GM04504 (cell line): ENCODE measurements at places on chromosomes 1 and 21.
A peak's percentile ranks its signal among the peaks of the same experiment; 100 is the strongest.

- no peak for DNase-seq
Measured at GRCh38 chr1:157696966-157697628, 3.5 kb downstream of the FCRL3 start.

GRCh38 chr1:86146566-86146965 is 10.0 kb downstream of the COL24A1 start:
- DNase-seq = no peak

DNA sequence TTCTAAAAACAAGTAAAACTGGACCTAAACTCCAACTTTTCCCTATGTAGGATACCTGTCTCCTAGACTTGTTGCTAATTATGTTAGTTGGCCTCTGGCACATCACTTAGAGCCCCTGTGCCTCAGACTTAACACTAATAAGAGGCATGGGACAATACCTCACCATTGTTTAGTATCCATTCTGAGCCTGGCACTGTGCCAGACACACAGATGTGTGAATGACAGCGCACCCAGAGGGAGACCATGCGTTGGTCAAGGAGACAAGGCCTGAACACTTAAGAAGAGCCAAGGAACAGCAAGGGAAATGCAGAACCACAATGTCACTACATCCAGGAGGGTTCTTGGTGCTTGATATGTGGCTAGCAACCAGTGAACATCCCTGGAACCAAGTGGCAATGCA is 189.1 kb downstream of the FGGY start:
- no peak for DNase-seq

DNA sequence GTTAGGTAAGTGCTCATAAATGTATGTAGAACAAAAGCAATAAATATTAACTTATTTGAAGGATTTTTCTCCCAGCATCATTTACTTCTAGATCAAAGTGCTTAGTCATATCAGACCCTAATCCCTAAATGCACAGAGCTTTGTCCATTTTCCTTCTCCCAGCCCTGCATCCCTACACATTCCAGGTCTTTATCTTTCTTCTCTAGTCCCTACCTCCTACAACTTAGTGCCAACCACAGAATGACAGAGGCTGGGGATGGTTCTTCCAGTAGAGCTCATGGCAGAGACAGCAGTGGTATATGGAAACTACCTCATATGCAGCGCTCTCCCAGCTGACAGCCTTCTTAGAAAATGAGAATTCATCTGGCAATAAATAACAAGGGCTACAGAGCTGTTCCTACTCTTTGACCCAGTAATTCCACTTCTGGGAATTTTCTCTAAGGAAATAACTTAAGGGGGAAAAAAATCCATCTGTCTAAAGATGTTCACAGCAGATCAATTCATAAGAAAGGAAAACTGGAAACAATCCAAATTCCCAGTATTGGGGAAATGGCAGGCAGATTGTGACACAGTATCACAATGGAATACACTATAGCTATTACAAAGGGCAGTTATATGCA is 62.9 kb upstream of the ROR1 start:
- DNase-seq = no peak

GRCh38 chr1:10936998-10937901 is 75.2 kb upstream of the TARDBP start:
- no peak for DNase-seq

DNA sequence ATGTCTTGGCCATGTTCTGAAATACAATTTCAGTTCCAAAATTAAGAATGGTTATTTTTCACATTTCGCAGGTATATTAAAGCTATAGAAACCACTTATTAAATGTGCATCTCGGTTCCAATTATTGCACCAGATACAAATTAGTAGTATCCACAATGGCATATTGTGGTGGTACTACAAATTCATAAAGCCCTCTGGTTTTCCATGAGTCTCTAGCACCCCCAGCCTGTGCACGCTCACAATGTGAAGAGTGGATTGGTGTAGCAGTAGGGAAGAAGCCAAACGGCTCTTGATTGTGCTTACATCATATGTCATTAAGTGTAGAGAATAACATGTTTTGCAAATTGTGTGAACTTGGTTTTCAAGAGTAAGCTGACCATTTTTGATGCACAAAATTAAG is 1.9 kb upstream of the BRINP3 start:
- no peak for DNase-seq

DNA sequence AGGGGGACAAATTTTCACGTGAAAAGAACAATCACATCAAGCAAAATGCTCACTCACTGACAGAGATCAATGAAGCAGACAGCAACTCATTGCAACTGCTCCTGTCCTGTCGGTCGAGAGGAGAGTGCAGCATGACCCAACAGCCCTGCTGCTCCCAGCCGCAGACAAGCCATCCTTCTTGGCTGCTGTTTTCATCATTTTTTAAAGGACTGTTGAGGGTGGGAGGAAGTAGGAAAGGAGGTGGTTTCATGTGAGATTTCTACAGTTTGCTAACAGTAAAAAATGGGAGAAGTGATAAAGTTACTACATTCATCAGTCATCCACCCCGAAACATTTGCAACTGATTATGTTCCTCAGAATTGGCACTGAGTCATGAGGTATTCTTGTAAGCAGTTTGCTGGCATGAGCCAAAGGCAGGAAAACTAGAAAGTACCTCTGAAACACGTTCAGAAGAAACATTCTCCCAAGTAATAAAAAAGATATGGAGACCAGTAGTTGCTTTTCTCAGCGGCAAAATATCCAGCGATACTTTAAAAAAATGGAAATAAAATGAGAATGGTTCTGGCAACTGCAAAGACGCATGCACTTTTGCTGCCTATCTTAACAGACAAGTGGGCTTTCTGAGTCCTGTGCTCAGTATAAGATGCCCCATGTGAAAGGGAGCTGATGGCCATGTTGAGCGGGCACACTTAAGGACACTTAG is 72.0 kb upstream of the CLDN14 start:
- DNase-seq = peak; percentile 84

GRCh38 chr21:20306836-20307235 is 691.4 kb upstream of the NCAM2 start:
- DNase-seq = no peak

GRCh38 chr1:16218674-16219071 is 6.2 kb upstream of the ARHGEF19 start:
- DNase-seq = no peak

DNA sequence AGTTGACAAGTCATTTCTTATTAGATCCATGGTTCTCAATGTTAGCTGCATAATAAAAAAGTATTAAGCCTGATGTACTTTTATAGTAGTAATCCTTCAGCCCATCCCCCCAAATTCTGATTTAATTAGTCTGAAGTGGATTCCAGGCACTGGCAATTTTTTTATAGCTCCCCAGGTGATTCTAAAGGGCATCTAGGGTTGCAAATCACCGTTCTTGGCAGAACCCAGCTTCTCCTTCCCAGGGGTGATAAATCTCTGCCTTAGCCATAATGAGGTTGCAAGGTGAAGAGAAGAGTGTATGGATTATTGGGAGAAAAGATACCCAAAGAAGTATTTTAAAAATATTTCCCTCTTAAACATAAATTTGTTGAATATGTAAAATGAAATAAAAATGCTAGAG is 43.0 kb upstream of the RXRG start:
- no peak for DNase-seq

DNA sequence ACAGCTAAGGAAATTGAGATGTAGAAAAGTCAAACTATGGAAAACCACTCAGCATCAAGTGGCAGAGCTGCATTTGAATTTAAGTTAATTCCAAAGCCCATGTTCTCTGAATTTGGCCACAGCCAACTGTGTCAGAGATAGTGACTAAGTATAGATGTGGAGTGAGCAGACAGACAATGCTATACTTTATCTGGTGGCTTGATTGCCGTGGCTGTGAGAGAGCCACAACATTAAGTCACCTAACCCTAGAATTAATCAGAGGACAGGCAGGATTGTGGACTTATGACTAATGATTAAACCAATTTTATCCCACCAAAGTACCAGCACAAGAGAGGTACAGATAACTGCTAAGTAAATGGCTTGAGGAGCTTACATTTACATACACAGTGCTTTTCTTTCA is 209.8 kb downstream of the TPR start:
- no peak for DNase-seq

GRCh38 chr1:91552596-91552995 is 51.9 kb downstream of the CDC7 start:
- DNase-seq = no peak

- peak; percentile 64 for DNase-seq
Measured at GRCh38 chr1:33181921-33182341, at the start of gene TRIM62. TSS of gene TRIM62 (minus strand) at chr1:33182043. CDS start at chr1:33181432, 611 bp downstream.

DNA sequence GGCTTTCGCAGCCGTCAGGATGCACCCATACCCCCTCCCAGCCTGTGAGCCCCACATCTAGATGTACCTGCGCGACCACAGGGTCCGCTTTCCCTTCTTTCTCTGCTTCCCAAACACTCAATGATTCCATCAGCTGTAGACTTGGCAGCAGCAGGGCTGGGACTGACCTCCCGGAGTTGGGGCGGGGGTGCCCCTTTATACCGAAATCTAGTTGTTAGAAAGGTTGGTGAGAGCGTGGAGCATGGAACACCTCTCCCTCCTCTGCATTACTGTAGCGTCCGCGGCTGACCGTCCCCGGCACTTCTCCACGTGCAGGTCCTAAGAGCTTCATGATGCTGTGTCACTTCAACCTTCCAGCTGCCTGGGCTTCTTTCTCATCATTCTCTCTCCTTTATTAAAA is 21.1 kb upstream of the ACTRT2 start:
- DNase-seq = no peak

GRCh38 chr1:225852413-225853124 is 29.6 kb downstream of the TMEM63A start:
- DNase-seq = no peak

DNA sequence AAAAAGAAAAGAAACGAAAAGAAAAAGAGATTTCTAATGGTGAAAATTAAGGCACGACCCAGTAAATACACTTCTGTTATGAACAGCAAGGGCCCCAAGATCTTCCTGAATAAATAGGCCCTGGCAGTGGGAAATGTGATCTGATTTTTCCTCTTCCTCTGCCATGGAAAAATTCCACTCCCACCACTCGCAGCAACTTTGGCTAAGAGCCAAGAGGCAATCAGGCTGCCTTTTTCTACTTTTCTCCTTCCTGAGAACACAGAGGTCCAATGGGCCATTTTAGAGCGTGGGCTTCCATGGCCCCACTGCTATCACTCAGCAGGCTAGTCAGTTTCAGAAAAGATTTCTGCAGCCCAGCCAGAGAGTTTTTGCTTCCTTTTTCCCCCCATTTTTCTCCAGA is 33.7 kb upstream of the AK4 start:
- no peak for DNase-seq

DNA sequence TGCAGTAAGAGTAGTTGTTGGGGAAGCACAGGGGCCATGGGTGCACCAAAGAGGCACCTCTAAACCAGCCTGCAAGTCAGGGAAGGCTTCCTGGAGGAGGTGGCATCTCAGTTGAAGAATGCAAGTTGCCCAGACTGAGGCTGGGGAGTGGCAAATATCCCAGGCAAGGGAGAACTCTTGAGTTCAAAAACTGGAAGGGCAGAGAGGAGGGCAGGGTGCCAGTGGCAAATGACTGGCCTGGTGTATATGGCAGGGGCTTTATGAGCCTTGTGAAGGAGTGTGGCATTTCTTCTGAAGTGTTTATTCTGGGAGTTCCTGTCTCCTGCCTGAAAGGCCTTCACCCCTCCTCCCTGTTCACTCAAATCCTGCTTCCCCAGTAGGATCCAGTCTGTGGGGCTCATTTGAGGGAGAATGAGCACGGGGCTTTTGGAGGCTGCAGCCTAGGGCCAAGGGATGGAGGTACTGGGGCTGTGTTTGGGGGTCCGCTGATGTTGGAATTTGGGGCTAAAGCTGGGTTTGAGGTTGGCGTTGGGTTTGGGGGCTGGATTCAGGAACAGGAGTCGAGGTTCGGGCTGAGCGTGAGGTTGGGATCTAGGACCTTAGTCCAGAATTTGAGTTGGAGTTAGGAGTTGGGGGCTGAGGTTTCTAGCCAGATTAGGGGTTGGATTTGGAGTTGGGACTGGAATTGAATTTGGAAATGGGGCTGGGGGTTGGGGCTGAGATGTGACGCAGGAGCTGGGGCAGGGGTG is at the start of gene TMEM125:
TMEM125 (plus strand) TSS at position 357 of the 749 bp plus-strand sequence. CDS start 2,740 bp downstream, outside the sequence.
- DNase-seq = no peak

DNA sequence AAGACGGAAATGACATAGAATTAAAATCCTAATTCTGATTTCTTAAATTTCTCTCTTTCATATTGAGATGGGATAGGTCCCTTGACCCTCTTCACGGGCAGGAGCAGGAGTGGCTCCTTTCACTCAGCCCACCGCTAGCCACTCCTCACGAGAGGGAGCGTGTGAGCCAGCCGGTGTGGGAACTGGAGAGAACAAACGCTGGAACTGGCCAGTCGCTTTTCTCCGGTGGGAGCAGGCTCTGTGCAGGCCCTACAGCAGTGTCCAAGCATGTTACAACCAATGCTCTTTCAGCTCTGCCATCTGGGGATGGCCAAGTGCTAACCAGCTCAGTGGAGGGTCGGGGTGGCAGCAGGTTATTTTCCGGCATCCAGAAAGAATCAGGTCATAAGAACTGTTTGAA is 815.5 kb upstream of the ADGRL4 start:
- no peak for DNase-seq

- no peak for DNase-seq
Measured at GRCh38 chr1:9715536-9716226, 64.2 kb downstream of the PIK3CD start.

- DNase-seq = no peak
Measured at GRCh38 chr1:117239467-117239866, 28.7 kb upstream of the VTCN1 start.

- DNase-seq = no peak
Measured at GRCh38 chr21:37369307-37369854, 2.8 kb downstream of the DYRK1A start.

DNA sequence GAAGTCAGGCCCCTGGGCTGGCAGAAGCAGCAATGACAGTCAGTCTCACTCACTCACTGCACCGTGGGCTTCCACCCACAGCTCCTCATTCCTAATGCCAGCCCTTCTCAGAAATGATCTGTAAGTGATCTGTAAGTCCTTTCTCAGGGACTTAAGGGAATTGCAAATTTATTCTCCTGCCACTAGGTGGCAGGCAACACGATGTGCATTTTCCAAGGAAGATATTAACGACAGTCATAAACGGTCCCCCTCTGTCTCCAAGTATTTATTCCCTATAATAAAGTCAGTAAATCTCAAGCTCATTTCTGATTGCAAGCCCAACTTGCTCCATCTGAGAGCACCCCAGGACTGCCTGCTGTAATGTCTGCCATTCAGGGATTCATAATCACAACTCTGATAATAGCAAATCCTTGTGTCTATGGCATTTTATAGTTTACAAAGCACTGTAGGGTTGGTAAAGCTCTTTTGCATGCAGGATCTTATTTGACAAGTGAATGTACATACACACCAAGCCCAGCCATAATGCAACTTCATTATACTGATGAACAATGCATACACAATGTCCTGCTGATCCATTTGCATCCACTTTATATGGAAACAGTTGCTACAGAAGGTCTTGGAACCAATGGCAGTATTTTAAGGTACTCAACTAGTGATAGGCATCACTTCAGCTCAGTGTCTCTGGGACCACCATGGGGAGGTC is 380.5 kb upstream of the CAMK1G start:
- DNase-seq = no peak

GRCh38 chr1:243848858-243849420 is 1.1 kb downstream of the AKT3 start:
- peak; percentile 35 for DNase-seq

DNA sequence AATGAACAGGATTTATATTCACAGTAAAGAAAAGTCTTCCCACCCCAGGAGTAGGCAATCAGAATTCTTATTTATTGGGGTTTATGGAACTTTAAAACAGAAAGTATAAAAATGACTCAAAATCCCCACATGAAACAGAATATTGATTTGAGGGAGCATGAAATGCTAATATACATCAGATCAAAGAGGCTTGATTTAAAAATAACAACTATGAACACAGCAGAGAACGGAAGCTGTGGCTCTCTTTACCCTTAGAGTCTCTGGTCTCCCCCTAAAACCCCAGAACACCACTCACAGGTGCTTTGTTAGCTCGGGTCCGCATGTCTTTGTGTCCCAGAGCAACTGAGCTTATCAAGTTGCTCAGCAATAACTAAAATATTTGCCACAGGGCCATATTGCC is 31.2 kb upstream of the FASLG start:
- no peak for DNase-seq
